ENCODE measurements at places on chromosomes 4 and X.
A peak's percentile ranks its signal among the peaks of the same experiment; 100 is the strongest.

GRCh38 chrX:142256935-142257334 lies 51.8 kb upstream of the MAGEC2 start:
- no peak for DNase-seq

GRCh38 chrX:143536176-143536575 lies 18.9 kb upstream of the SPANXN3 start:
- DNase-seq: no peak

GRCh38 chr4:13918110-13918509 lies 290.6 kb upstream of the BOD1L1 start:
- no peak for DNase-seq

- DNase-seq: no peak
Observed at GRCh38 chr4:166017804-166018203, 144.8 kb downstream of the TLL1 start.

GRCh38 chrX:97672138-97672537 lies 788.4 kb downstream of the RPA4 start:
- DNase-seq: no peak

- no peak for DNase-seq
Observed at GRCh38 chr4:6115342-6115741, 85.0 kb downstream of the JAKMIP1 start.

GRCh38 chrX:74293343-74293946 lies 10.5 kb upstream of the ZCCHC13 start:
- peak; percentile 54 for DNase-seq

DNA sequence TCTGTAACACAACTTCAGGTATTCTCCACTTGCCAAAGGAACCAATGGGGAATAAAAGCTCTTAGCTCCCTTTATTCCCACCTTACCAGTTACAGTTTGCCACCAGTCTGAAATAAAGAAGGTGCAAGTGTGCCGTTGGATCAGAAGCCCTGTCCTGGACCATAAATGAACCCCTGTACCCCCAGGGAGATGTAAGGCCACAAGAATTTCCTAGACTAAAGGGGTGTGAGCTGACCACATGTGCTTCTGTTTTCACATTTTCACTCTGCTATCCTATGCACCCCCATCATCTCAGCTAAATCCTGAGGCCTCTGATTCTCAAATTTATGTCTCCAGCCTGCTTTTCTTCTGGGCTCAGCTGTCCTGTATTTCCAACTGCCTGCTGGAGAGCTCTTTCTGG lies 221.2 kb downstream of the SPRY1 start:
- no peak for DNase-seq

DNA sequence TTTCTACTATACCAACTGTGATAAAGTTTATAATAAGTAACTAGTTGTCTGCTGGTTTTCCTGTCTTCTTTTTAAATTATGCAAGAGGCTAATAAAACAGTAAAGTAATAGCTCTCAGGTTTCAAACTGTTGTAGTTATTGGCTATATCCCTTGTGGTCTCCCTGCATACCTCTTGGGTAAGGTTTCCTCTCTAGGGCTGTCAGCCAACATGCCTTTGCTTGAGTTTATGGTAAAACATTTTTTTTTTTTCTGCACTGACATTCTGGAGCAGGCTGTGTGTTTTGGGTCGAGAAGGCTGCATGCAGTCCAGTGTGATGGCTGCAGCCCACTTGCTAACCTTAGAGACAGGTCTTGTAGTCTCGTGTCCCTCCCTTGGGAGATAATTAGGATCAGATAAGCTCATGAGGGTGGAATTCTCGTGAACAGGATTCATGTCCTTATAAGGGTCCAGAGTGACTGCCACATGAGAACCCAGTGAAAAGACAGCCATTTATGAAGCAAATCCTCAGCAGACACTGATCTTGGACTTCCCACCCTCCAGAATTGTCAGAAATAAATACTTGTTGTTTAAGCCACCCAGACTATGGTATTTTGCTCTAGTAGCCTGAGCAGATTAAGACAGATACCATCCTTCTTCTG lies 831.2 kb downstream of the CCSER1 start:
- no peak for DNase-seq

GRCh38 chr4:88803600-88804096 lies 106.0 kb upstream of the NAP1L5 start:
- DNase-seq: no peak

- DNase-seq: no peak
Observed at GRCh38 chr4:108570993-108571569, 49.3 kb upstream of the RPL34 start.

DNA sequence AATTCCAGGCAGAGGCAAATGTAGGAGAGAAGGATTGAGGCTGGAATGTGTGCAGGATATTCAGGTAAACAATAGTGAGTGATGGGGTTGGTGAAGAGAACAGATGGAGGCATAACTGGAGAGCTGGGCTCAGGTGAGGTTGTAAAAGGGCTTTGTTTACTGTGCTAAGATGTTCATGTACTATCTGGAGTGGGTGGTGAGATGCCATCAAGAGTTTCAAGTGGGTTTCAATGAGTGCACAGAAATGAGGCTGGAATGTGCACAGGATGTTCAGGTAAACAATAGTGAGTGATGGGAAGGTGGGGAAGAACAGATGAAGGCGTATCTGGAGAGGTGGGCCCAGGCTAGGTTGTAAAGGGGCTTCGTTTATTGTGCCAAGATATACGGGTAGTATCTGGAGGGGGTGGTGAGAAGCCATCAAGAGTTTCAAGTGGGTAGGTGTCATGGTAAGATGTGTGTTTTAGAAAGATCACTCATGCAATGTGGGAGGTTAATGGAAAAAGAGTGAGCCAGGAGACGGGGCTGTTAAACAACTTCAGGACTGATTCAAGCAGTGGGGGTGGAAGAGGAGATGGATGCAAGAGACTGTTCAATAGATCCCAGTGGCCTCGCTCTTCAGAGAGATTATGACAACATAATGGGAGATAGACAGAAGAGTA lies 25.4 kb upstream of the NMU start:
- DNase-seq: no peak

DNA sequence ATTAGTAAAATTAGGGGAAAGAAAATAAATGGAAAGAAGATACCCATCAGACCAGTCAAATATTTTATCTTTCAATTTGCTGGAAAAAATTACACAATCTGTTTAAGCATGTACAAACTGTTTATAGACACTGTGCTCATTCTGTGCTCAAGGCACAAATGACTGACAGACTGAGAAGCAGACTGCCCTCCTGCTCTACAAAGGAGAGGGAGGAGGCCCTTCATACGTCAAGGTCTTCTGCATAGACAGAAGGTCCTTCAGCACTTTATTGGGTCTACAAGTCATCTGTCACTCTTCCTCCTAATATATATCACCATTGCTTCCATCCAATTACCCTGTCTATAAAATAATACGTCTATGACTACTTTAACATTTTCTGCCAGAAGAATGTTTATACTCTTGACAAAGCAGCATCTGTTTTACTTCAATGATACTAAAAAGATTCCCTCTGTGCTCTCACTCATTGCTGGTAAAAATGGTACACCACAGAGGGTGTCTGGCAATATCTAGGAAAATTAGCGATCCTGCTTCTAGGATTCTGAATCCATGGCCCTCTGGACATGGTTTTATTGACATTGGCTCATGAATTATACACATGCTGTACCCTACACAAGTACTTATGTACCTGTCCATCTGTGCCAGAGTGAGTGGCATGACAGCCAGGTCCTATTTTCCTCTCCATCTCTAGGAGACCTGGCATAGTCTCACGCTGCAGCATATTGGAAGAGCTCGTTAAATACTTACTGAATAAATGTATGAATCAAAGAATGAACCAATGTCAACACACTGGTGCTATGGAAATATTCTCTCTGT lies 11.3 kb downstream of the SLC10A6 start:
- DNase-seq: no peak

GRCh38 chrX:132463411-132463810 lies 25.4 kb downstream of the MBNL3 start:
- no peak for DNase-seq

DNA sequence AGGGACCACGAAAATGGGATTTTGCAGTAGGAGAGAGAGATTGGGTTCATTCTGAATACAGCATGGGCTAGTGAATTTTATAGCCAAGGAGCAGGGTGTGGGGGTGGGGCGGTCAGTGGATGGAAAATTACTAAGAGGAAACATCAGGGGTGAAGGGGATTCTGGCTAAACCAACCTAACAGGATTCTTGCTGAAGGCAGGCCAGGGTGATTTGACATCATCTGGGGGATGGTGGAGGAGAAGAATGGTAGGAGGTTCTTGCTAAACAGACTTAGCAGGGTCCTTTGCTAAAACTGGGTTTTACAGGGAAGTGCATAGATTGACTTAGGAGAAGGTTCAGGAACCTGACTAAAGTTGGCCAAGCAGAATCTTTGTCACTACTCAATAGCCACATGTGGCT lies 91.9 kb downstream of the DNAAF6 start:
- no peak for DNase-seq

GRCh38 chrX:46168254-46168653 lies 377.0 kb downstream of the ZNF674 start:
- DNase-seq: no peak

DNA sequence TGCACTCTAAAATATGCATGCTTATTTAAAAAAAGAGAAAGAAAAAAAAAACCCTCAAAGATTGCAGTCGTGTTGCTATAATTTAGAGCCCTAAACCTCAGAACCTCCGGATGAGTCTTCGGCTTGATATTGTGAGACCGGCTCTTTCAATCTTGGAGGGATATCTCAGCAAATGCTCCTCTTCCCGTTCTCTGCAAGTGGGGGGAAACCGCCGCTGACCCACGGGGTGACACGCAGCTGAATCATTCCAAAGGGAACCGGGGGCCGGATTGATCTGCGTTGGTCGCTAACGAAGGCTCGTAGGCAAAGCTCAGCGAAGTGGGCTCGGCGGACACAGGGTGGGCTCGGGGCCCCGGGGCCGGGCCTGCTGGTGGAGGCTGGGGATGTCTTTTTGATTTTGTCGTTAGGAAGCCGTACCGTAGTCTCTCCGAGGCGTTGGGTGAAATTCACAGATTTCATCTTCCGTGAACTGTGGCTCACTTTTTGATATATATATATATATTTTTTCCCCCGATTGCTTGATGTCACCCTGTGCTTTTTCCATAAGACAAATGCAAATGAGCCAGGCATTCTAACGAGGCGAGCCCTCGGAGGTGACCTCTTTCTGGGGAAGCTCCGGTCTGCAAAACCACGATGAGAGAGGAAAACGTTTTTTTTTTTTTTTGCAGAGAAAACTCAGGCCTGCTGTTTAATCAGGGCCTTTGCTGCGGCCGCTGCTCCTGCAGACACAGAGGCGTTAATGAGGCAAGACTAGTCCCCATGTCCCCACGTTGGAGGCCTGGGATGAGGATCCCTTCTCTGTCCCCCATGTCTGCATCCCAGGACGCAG lies 110.7 kb upstream of the PPP2R3B start:
- DNase-seq: no peak

DNA sequence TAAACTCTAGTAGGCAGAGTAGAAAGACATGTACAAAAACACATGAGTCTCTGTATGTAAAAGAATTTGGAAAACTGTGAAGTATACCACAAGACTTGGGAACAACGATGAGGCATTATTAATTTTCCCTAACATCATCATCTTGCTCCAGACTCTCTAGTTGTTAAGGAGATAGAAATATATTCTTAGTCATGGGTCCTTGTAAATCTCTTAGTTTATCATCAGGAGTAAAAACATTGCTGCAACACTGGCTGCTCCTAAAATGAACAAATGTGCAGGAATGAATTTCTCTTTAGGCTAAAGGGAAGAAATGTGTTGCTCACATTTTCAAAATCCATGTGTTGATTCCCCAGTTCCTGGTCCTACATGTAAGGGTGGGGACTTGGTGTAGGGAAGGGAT lies 384.6 kb downstream of the STIM2 start:
- DNase-seq: no peak

DNA sequence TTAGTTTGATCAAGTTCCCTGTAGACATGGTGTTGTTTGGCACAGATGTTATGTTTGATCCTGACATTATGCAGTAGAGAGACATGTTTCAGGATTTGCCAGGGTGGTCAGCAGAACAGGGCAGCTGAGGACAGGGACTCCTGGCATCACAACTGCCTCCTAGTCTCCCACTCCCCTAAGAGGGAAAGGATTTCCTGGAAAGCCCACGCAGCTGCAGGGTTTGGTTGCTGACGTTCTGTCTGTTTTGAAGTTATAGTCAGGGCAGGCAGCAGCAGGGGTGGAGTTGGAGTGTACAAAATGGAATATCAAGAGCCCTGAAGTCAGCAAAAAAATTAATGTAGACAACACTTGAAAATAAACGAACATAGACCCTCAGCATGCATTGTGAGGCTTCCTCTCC lies 125.4 kb downstream of the CPE start:
- no peak for DNase-seq

DNA sequence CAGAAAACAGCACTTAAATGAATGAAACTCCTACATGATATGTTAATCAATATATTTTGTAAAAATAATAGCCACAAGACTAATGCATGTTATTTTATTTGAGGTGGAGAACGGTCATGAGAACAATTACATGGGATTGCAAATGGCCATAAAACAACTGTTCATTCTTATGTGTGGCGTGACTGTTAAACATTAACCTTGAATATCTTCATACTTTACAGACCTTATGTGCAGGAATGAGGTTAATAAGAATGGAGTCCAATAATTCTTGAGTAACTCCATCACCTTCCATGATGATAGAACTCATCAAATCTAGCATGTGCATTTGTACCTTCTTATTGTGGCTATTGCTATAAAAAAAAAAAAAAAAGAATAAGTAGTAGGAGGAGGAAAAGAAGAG lies 55.3 kb downstream of the PDS5A start:
- no peak for DNase-seq

- no peak for DNase-seq
Observed at GRCh38 chr4:137545461-137545861, 13.2 kb upstream of the PCDH18 start.

DNA sequence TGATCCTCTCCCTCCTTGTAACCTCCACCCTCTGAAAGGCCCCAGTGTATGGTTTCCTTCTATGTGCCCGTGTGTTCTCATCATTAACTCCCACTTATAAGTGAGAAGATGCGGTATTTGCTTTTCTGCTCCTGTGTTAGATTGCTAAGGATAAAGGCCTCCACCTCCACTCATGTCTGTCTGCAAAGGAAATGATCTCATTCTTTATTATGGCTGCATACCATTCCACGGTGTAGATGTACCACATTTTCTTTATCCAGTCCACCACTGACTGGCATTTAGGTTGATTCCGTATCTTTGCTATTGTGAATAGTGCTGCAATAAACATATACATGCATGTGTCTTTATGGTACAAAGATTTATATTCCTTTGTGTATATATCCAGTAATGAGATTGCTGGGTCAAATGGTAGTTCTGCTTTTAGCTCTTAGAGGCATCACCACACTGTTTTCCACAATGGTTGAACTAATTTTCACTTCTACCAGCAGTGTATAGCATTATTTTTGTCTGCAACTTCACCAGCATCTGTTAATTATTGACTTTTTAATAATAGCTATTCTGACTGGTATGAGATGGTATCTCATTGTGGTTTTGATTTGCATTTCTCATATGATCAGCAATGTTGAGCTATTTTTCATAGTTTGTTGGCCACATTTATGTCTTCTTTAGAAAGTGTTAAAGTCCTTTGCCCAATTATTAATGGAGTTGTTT lies 1030.9 kb downstream of the FSTL5 start:
- DNase-seq: no peak

GRCh38 chrX:155242300-155242699 lies 22.0 kb downstream of the RAB39B start:
- no peak for DNase-seq

Data from T-helper 2 cell (primary cell).